ENCODE measurements at places on chromosomes 7 and 10. TPM values are rescaled to one million over a fixed set of nuclear protein-coding genes. Genes with fewer than 3 reads are reported as not detected.

The SPDYE2 gene
- not detected for total RNA-seq

DNA sequence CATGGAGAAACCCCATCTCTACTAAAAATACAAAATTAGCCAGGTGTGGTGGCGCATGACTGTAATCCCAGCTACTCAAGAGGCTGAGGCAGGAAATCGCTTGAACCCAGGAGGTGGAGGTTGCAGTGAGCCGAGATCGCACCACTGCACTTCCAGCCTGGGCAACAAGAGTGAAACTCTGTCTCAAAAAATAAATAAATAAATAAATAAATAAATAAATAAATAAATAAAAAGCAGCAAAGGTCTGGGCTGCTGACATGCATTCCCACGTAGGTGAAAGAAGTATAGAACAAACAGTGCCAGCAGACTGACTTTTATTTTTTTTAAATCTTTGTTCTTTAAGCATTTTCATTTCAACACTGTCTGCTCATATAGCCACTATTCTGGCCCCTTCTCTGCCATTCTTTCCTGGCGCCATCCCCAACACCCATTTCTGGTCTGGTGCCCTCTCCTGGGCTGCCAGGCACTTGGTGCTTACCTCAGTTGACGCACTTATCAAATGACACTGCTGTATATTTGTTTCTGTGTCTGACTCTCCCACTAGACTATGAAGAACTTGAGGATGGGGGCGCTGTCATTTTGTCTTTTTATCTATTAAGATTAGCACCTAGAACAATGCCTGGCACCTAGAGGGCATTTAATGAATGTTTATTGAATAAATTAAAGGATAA lies 15.6 kb downstream of the FAM107B start:
- DNase-seq, result peak; percentile 70

The OGDHL gene
- total RNA-seq, result 3.7 TPM

DNA sequence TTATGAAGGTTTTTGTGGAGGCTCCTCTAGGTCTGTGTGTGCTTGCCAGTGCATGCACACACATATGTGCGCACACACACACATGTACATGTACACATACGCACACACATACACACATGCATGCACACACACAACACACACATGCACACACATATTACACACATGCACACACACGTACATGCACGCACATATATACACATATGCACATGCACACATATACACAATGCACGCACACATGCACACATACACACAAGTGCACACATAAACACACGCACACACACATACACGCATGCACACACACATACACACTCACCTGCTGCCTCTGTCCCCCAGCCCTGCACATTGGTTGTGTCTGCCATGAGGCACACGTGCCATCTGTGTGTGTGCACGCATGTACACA lies 66.3 kb downstream of the NEURL1 start:
- DNase-seq, result no peak

GRCh38 chr7:29190349-29191045 lies 4.1 kb upstream of the CHN2 start:
- no peak for DNase-seq

- no peak for DNase-seq
These were observed 536.3 kb downstream of the KCNMA1 start for GRCh38 chr10:77101341-77101740.

The CUBN gene
- 16.3 TPM for total RNA-seq

The ACADSB gene
- total RNA-seq, result 14.2 TPM

The ASZ1 gene
- total RNA-seq, result not detected

DNA sequence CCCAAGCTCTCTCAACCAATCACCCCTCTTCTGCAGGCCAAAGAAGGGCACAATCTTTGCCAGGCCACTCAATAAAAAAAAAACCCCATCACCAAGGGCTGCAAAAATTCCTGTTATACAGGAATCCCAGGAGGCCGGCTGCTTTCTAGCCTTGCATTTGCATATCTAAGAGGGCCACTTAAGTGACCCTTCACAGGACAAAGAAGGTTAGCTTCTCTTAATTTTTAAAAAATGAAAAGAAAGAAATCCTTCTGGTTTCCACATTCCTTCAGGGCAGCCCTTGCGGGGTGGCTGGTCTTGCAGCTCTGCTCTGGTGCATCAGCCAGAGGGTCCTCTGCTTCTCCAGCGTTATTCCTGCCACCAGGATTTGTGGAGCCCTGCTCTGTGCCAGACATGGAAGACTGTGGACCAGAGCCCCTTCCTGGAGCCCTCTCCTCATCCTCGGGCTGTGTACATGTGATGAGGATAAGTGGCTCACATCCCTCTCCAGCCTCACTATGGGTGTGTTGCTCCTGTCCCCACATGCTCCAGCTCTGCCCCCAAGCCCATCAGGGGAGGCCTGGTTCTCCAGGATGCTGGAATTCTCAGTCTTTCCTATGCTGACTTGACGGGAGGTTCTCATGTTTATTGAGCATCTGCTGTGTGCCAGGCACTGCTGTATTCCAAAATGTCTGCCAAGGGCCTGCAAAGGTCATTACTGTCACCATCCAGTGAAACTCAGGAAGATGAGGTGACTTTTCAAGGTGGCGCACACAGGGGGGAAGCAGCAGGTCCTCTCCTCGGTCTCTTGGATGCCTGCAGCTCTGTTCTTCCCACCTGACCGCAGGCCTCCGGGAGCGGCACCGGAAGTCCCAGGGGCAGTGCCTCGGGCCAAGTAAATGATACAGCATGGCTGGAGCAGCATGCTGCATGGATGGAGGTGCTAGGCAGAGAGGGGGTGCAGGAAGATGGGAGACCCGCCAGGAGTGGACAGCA lies 67.7 kb downstream of the ARHGAP22 start:
- DNase-seq, result peak; percentile 4

The PRLHR gene
- 0.43 TPM for total RNA-seq

DNA sequence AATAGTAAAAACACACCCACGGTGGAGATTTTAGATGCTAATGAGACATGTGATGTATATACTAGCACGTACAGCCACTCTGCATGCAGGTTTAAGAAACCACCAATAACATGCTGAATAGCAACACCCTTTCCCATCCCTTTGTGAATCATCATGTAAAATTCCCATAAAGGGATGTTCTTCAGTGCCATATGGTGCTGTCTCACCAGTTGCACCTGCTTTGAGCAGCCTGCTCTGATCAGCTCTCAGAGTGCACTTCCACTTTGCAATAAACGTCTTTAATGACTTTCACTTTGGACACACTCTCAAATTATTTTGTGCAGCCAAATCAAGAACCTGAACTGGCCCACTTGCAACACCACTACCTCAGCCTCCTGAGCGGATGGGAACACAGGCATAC lies 615.0 kb downstream of the ANKRD7 start:
- DNase-seq, result no peak

The MYH16 gene
- total RNA-seq, result 0.37 TPM

The RBP4 gene
- not detected for total RNA-seq

DNA sequence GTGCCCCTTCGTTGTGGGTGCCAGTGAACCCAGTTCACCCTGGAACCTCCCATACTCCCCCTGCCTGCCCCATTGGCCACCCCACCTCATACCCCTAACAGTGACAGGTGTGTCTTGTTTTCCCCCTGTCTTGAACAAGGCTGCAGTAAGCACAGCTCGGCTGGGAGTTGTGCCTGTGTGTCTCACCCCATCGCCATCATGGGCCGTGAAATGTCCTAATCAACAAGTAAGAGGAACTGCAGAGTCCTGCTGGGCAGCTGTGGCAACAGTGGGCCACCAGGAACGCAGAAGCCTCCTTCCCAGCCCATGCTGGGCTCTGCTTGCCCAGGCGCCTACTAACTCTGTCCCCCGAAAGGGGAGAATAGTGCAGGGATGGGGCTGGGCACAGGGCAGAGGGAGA lies 91.6 kb downstream of the C10orf105 start:
- DNase-seq, result no peak

The UBN2 gene
- 13.8 TPM for total RNA-seq

GRCh38 chr10:72087392-72087968 lies 871 bp downstream of the SPOCK2 start:
- DNase-seq, result no peak

- no peak for DNase-seq
These were observed 213.0 kb upstream of the SMIM30 start for GRCh38 chr7:113331155-113331898.

GRCh38 chr10:87860156-87860795 lies 3.1 kb downstream of the KLLN start:
- peak; percentile 76 for DNase-seq

DNA sequence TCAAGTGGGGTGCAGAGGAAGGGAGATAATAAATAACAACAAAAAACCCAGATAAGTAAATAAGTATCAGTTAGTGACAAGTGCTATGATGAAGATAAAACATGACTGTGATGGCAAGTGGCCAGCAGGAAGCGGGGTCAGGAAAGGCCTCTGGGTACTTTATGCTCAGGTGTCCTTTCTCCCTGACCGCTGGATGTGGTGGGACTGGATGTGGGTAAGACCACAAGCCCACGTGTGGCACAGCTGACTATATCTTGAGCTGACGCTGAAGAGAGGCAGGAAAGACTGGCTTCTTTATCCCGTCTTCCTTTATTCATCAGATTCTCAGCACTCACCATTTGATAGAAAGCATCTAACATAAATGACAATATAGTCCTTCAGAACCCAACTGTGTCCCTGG lies 87.8 kb downstream of the CREB5 start:
- DNase-seq, result no peak

The LBX1 gene
- not detected for total RNA-seq

DNA sequence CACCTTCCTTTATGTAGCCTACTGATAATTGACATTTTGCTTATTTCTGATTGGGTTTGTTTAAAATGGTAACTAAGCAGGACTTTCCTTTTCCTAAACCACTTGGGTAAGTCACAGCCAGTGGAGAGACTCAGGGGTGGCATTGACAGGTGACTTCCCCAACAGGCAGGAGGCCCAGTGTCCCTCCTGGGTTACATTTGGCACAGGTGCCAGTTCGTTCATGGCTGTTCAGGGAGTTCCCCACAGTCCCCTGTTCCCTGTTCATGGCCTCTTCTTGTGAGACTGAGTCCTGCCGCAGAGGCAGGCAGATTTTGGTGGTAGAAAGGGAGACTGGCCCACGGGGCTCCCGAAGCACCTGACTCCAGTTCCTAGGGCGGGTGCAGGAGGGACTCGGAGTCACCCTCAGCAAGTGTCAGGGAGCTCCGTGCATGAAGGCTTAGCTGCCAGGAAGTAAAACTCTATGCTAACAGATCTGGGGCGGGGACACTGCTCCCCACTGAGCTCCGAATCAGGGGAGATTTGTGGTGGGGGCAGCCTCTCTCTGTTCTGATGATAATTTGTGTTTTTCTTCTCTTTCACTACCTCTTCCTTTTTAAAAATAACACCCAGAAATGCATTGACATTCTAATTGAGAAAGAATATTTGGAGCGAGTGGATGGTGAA lies 84.1 kb downstream of the EZH2 start:
- DNase-seq, result no peak

Measured in stomach (tissue), 19 donors.